ENCODE measurements at places on chromosomes 12 and 14.
A peak's percentile ranks its signal among the peaks of the same experiment; 100 is the strongest.

DNA sequence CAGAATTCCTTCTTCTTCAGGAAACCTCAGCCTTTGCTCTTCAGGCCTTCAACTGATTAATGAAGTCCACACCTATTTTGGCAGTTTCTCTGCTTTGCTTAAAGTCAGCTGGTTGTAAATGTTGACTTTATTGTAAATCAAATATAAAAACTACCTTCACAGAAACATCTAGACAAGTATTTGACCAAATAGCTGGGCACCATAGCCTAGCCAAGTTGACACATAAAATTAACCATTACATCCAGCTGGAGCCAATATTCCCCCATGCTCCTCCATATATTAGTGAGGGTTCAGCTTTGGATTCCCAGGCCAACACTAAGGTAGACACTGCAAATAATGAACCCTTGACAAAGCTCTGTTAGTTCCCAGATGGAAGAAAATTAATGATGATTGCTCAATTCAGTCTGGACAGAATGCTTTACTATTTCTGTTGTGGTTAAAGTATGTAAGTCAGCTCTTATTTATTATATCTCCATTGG is 125.5 kb downstream of the ZFP36L1 start:
- no peak for DNase-seq

DNA sequence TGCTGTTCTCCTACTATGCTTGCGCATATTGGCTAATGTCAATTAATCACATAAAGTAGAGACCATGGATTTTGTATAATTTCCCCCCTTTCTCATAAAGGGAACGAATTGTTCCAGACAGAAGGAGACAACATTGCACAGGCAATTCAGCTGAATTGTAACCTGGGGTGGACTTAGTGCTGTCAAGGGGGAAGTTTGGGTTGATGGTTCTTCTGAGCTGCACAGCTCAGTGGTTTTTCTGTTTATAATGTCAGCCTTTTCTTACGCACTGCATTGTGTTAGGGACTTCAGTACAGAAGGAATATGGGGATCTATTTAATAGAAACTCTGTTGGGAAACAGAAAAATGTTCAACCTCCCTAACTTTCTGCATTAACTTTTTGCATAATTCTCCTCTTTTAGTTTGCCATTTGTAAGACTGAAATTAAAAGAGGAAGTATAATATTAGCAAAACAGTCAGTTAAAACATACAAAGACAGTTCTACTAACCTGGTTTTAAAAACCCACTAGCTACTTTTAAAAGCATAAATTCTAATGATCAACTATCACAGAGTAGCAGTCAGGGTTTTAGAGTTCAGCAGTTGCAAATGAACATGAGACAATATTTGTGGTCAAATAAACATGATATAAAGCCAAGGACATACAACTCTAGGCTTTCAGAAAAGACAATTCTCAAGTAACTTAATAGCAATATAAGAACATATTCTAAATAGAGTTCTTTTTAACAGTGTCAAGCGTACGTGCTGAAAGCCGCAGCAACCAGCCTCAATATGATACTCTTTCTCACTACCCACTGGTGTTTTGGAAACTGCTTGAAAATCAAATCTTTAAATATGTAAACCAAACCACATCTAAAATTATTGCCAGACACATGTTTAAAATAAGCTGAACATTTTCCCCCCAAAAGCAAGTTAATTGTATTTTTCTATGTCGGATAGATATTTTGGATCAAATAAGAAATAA is 393.0 kb downstream of the FSCB start:
- DNase-seq, result no peak

GRCh38 chr14:41362139-41362538 is 244.5 kb upstream of the LRFN5 start:
- DNase-seq, result no peak

DNA sequence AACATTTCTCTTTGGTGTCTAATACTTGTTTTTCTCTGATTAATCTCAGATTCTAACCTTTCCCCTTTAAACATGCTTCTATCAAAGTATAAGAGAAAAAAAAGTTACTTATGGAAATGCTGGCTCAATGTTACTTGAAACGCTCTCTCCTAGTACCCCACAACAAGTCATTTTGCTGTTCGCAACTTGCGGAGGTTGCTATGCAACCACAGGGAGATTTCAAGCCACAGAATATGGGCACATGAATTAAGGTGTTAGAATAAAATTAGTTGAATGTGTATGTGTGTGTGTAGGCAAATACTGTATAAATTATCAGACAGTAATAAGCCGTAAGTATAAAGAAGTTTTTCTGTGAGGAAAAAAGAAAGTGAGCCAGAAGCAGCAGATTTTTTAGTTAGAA is 80.6 kb downstream of the CCDC59 start:
- no peak for DNase-seq

GRCh38 chr12:53530061-53530460 is 22.8 kb upstream of the NPFF start:
- no peak for DNase-seq

- peak; percentile 94 for DNase-seq
Observed at GRCh38 chr12:6326316-6327228, 15.3 kb downstream of the TNFRSF1A start.

- no peak for DNase-seq
Observed at GRCh38 chr14:22668417-22668816, 24.3 kb upstream of the OR6J1 start.

DNA sequence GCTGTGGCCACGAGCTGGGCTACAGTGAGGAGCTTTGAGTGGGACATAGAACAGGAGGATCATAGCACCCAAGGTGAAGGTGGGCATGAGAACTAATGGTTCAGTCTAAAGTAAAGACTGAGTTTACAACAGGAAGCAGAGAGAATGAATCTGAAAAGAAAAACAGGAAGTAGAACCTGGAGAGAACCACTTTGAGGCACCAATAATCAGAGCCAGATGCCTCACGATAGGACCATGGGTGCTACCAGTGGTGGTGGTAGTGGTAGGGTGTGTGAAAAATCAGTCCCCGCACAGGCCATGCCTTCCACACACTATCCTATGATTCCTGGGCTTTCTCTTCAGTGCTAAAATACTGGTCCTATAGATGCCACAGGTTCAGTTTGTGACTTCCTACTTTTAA is 293.6 kb downstream of the AKAP6 start:
- DNase-seq, result no peak

- DNase-seq, result no peak
Observed at GRCh38 chr12:124747426-124748161, 116.1 kb downstream of the SCARB1 start.

GRCh38 chr14:64196814-64197411 is 97.3 kb downstream of the ESR2 start:
- peak; percentile 78 for DNase-seq

DNA sequence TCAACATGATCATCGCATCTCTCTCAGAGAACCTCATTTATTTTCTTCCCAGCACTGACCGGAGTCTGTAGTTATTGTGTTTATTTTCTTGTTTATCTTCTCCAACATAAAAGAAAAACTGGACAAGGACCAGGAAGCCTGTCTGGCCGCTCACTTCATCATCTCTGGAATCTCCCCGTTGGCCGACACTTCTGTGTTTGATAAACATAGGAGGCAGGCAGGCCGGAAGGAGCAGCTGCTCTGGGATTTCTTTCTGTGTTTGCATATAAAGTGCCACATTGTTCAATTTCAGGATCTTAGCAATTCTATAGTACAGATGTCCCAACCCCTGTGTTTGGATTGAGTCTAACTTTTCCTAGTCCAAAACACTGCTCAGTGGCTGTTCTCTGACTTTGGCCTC is 53.3 kb downstream of the ACACB start:
- DNase-seq, result no peak

- DNase-seq, result no peak
Observed at GRCh38 chr12:86788661-86789060, 532.5 kb upstream of the MGAT4C start.

DNA sequence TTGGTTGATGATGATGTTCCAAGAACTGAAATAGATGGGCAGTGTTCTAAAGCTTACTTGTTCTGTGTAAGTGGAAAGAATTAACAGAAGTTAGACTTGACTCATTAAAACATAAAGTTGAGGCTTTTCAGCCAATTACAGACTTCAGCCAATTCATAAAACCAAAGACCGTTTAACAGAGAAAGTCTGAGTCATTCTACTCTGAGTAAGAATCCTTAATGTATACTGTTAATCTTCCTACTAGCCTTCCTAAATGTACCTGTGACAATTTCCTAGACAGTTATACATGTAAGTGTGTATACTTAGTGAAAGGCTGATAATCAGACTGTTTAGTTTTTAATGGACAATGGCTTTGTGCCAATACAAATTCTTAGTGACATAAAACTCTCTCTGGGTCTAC is 681.0 kb downstream of the RPL10L start:
- DNase-seq, result no peak

- no peak for DNase-seq
Observed at GRCh38 chr12:117805865-117806264, 162.9 kb downstream of the KSR2 start.

DNA sequence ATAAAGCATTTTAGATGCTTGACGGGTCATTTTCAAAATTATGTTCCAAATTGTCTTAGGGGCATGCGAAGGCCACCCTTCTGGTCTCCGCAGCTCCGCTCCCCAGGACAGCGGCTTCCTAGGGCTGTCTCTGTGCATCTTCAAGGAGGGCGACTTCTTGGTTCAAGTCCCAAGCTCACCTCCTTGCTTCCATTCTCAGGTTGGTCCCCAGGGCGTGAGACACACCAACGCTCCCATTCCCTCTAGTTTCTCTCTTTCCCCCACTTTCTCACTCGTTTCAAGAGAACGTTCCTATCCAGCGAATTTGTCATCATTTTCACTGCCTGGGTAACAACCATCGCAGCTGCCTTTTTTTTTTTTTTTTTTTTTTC is 109.4 kb upstream of the CCND2 start:
- DNase-seq, result no peak

DNA sequence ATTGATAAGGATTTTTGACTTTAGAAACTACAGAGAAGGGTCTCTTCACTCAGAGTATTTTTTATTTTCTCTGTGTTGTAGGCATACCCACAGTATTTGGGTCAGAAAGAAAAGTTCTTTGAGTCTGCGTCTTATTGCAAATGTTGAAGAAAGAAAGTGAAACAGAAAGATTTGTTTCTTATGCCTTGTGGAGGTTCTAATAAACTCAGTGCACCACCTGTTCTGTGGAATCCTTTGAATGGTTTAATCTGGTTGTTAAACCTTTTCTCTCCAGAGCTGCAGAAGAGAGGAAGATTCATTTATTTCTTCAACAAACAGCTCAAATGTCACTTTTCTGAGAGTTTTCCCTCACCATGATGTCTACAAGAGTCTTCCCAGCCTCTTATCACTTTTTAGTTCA is 146.6 kb upstream of the PLEKHG7 start:
- DNase-seq, result no peak

- DNase-seq, result no peak
Observed at GRCh38 chr12:97051341-97051740, 144.3 kb downstream of the NEDD1 start.

DNA sequence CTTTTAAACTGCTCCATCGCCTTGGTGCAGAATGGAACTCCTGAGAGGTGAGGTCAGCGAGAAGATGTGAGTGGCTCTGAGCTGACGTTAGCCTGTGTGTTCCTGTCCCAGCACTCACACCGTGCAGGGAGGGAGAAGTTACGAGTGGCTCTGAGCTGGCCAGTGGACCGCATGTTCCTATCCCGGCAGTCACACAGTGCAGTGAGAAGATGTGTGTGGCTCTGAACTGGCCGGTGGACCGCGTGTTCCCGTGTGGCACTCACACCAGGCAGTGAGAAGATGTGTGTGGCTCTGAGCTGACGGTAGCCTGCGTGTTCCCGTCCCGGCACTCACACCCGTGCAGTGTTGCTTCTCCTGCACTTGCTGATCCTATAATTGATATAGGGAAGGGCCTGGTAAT is 59.9 kb downstream of the VCPKMT start:
- no peak for DNase-seq

- no peak for DNase-seq
Observed at GRCh38 chr12:3593906-3594483, 103.0 kb downstream of the PRMT8 start.

GRCh38 chr12:117105902-117106301 is 6.7 kb upstream of the TESC start:
- no peak for DNase-seq

DNA sequence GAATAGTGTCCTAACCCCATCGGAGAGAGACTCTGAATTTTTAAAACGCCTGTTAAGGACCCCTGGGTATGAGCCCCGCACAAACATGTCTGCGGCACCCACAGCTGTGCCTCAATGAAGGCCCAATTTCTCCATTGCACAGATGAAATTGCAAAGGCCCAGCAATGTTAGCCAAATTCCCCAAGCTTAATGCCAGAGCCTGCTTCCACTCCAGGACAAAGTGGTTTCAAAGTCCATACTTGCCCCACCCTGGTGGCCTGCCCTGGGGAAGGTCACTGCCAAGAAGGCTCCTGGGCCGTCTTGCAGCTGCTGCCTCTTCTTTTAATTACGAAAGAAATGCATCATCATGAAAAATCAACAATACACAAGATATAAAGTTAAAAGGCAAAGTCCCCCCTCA is 1179.7 kb downstream of the VRK1 start:
- no peak for DNase-seq

All from H7 (cell line).